Right cardiac atrium (tissue), 5 donors: ENCODE measurements at places on chromosomes 2 and 18. TPM values are rescaled to one million over a fixed set of nuclear protein-coding genes. Genes with fewer than 3 reads are reported as not detected.

GRCh38 chr2:215693193-215693998 is 257.5 kb upstream of the FN1 start:
- DNase-seq, result no peak

DNA sequence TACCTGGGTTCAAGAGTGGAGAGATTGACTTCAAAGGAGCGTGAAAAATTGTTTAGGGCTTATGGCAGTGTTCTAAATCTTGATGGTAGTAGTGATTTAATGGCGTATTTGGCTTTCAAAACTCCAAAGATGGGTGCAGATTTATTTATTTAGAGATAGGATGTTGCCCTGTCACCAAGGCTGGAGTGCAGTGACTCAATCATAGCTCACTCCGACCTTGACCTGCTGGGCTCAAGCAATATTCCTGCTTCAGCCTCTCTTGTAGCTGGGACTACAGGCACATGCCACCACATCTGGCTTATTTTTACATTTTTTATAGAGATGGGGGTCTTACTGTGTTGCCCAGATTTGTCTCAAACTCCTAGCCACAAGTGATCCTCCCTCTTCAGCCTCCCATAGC is 52.5 kb downstream of the FAM117B start:
- no peak for DNase-seq

GRCh38 chr2:26900831-26901321 is 52.9 kb downstream of the DPYSL5 start:
- DNase-seq, result no peak

DNA sequence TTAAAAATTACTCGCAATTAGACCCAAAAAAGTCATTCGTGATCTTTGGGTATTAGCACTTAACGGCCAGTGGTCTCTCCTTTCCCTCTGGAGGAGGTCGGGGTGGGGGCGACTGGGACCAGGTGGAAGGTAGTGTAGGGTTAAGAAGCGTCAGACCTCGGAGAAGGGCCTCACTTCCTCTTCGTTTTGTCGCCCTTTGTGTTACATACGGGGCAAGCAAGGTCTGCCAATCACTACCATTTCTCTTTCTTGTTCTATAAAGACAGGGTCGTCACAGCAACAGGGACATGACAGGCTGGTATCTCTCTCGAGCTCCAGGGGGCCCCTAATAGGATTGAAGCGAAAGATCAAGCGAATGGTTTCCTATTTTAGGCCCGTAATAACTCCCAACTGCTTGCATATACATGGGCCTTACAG is 136.6 kb downstream of the INSIG2 start:
- DNase-seq, result no peak

- peak; percentile 67 for DNase-seq
Measured at GRCh38 chr2:217972490-217972889, 30.3 kb downstream of the TNS1 start.

DNA sequence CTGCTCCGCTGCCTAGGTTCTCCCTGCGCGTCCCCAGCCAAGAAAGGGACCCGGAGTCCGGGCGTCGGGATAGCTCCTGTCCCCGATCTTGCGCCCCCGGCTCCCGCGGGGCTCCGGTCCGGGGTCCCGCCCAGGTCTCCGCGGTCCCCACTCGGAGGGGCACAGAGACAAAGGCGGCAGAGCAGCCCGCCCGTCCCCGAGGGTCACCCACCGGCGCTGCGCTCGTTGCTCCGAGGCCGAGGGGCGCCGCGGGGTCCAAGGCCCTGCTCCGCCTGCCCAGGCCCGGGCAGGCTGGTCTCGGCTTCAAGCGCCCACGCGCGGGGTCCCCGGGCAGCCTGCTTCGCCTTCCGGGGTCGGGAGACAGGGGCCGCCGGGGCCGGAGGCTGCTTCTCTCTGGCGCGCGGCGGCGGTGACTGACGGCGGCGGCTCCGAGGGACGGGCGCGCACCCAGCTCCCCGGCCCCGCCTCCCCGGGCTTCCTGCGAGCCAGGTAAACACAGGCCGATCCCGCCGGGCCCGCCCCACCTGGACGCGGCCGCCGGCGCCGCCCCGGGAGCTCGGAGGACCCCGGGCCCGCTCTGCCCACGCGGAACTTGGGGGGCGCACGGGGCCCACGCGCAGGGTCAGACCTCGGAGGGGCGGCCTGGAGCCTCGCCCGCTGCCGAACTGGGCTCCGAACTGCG is at the start of gene MBP:
Gene MBP (minus strand): TSS at position 415 of the 682 bp plus-strand sequence. CDS start 27,522 bp downstream, outside the sequence.
- peak; percentile 81 for DNase-seq

DNA sequence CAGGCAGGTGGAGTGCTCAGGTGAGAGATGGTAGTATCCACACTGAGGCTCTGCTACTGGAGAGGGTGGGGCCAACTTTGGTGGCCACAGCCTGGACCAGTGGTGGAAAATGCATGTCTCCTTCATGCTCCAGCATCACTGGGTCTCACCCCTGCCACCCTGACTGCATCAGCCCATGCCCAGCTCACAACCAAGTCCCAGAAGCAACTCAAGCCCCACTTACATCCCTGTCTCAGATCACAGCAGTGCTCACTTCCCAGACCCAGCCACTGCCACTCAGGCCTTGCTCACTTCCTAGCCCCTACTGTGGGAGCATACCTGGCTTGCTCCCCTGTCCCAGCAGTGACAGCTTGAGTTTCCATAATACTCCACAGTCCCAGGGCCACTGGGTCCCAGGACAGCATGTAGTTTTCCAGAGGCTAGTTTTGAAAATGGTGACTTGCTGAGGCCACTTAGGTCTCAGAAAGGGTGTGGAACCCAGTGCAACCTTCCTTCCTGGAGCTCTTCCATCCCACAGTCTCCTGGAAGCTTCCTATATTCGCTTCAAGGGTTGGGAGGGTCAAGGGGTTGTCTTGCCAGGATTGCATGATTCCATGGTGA is 58.8 kb downstream of the GPC1 start:
- DNase-seq, result no peak

DNA sequence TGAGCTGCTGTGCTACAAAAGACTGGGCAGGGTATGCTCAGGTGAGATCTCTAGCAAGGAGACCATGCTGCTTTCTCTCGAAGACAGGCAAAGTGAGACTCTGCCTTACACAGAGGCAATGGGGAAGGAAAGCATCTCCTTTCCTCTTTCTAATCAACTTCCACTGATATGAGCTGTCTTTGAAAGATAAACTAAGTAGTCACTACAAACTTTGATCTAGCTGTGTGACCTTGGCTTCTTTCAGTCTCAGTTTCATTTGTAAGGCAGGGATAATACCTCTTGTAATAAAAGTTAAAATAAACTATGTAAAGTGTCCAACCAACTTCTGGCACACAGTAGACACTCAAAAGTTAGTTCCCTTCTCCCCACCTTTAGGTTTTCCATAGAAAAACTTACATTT is 7.5 kb downstream of the CCDC93 start:
- DNase-seq, result no peak

- DNase-seq, result no peak
Measured at GRCh38 chr2:69011611-69012157, 1.3 kb upstream of the ANTXR1 start.

GRCh38 chr2:69222953-69223658 is 163.9 kb downstream of the GFPT1 start:
- peak; percentile 60 for DNase-seq

- DNase-seq, result no peak
Measured at GRCh38 chr2:105375001-105375561, 23.8 kb downstream of the FHL2 start.

DNA sequence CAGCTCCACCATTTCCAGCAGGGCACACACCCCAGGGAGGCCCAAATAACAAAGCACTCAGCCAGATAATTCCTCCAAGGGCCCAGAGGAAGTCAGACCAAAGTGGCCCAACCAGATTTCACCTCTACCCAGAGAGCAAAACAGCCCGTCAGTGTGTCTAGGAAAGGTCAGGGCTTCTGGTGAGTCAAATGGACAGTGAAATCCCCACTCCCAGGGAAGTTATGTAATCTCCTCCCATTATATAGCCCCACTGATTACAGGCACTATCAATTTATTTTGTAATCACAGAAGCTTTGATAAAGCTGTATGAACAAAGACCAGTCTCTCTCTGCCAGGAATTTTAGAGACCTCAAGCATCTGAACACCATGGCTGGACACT is 4.0 kb downstream of the B4GALT6 start:
- no peak for DNase-seq

DNA sequence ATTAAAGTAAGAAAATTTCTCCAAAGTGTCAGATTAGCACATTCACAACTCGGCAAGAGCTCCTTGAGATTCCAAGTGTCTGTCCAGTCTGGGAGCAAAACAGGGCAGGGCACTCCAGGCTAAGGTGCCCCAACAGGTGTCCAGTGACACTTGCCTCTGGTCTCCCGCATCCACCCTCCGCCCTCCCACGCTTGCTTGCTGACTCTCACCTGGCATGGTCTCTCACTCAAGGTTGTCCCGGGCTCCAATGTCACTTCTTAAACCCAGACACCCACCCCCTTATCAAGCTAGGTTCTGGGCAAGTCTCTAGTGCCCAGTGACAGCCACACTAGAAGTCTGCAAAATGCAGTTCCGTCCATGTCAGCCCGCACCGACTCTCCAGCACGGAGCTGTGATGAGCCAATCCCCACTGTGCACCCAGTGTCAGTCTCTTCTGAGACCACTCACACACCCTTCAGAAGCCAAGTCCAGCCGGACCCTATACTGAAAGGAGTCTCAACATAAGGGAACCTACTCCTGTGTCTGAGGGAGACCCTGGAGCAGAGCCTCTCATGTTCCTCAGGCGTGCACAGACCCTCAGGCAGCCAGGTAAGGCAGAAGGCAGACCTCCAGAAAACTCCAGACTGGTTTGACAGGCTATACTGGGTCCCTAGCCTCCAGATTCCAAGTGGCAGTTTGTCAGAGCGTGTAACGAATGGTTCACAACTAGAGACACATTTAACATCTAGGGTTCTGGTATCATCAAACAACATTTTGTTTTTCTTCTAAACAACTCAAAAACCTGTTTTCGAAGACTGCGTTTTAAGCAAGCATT is 45.6 kb downstream of the HDLBP start:
- no peak for DNase-seq

- DNase-seq, result no peak
Measured at GRCh38 chr2:19744456-19745199, 157.2 kb downstream of the TTC32 start.

EPB41L3 gene
- total RNA-seq, result 23.5 TPM

INO80C gene
- total RNA-seq, result 25.5 TPM

TRIM43 gene
- total RNA-seq, result not detected
